Hypothalamus (tissue), 51 donors: ENCODE measurements at places on chromosomes 6 and 20.

DNA sequence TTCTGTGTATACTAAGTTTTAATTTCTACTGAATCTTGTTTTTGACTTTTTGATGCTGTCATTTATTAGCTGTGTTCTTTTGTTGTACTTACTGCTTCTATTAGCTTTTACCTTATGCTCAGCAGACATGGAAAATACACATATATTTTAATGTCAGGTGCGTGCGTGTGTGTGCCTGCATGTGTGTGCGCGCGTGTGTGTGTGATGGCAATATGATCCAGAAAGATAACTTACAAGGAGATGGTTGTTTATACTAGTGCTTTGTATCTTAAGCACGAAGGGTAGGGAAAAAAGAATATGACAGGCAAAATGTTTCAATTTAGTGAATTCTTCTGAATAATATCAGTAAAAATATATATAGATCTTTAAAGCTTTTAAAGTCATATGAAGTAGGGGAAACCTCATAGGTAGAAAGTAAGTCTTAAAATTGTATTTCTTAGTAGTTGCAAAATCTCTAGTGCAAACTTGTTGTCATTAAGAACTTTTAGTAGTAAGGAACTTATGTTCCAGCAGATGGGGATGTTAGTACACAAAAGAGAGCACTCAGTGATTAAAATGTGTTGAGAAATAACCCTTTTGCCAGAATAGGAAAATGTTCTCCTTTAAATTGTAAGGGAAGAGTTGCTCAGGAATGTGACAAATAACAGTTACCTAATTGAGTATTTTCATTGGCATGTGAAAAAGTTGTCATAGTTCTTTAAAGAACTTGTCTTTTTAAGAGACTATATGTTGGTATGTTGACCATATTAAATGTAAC lies 13.2 kb downstream of the QKI start:
- no peak for DNase-seq

GRCh38 chr6:11042025-11042749 lies 1.9 kb downstream of the ELOVL2 start:
- no peak for DNase-seq

DNA sequence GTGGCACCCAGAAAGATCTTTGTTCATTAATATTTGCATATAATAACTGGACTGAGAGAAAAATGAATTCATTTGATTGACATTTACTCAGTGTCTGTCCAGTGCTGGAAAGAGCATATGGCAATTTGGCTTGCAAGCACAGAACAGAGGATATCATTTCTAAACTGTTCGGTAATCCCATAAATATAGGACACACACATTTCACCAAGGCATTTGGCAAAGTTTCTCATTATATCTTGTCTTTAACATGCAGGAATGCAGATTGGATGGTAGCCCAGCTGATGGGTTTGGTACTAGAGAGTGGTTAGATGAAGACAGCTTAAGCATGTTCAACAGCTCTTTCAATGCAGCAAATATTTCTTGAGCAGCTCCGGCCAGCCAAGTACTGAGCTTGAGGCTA lies 259.2 kb downstream of the PRKN start:
- no peak for DNase-seq

DNA sequence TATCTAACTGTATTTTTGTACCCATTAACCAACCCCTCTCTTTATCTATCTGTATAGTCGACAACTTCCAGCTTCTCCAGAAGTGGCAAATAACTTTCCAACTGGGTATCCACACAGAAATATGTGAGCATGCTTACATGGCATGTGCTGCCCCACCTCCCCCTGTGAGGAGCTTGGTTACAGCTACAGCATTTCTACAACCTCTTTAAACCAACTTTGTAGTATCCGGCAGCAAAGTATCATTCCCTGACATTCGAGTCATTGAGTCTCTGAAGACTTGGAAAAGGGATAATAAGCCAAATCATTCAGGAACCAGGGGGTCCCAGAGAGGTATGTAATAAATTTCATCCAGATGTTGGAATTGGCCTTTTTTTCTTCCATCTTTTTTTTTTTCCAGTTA lies 48.2 kb upstream of the ASIP start:
- DNase-seq: no peak

- no peak for DNase-seq
Measured at GRCh38 chr6:11618533-11618932, 81.0 kb downstream of the TMEM170B start.

DNA sequence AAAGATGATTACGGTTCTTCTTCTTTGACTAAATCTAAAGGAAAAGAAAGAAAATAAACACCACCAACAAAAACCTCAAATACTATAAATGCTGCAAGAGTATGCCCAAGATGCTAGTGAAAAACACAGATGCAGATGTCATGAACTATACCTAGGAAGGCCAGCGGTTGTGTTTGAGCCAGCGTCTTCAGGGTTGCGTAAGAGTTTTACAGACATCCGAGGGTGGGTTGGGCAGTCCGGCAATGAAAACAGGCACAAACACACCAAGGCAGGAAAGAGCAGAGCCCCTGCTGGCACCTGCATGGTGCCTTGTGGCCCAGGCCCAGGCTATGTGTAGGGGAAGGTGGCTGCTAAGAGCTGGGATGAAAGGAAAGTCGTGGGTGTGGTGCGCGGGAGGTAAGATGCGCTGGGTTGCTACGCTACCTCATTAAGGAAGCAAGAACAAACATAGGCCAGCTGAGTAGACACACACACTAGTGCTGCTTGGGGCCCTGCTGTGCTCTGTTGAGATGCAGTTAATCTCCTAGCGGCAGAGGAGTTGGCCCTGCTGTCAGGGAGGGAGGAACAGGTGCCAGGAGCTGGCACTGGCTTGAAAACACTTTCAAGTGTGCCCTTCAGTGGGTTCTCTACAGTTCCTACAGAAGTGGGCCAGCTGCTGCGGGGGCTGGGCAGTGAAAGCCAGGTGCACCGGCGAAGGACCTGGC lies 170.2 kb upstream of the PLN start:
- DNase-seq: no peak

DNA sequence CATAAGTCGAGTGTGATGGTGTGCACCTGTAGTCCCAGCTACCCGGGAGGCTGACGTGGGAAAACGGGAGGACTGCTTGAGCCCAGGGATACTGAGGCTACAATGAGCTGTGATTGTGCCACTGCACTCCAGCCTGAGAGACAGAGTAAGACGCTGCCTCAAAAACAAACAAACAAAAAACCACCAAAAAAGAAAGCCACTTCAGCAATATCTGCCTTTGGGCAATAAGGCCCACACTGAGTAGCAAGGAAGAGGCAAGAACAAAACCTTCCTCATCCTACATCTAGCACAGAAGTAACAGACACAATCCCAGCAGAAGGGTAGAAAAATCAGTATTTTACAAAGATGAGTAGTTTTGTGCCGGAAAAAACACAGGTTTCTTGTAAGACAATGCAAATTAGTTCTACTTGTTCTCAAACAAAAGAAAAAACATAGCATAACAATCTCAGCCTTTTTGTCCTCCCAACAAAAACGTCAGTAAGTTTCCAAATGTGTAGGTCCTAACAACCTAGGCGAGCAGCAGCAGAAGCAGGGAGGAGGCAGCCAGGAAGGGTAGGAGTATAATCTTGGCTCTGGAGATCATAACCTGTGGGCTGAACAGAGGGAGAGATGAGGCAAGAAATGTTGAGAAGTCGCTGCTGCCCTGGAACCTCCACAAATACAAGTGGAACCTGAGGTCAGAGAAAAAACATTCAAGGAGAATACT lies 5.7 kb downstream of the PPP1R10 start:
- no peak for DNase-seq

GRCh38 chr20:19768325-19768842 lies 10.3 kb downstream of the RIN2 start:
- no peak for DNase-seq

GRCh38 chr6:56102216-56102615 lies 145.2 kb downstream of the COL21A1 start:
- no peak for DNase-seq

GRCh38 chr6:5657684-5658430 lies 348.9 kb downstream of the NRN1 start:
- DNase-seq: no peak

DNA sequence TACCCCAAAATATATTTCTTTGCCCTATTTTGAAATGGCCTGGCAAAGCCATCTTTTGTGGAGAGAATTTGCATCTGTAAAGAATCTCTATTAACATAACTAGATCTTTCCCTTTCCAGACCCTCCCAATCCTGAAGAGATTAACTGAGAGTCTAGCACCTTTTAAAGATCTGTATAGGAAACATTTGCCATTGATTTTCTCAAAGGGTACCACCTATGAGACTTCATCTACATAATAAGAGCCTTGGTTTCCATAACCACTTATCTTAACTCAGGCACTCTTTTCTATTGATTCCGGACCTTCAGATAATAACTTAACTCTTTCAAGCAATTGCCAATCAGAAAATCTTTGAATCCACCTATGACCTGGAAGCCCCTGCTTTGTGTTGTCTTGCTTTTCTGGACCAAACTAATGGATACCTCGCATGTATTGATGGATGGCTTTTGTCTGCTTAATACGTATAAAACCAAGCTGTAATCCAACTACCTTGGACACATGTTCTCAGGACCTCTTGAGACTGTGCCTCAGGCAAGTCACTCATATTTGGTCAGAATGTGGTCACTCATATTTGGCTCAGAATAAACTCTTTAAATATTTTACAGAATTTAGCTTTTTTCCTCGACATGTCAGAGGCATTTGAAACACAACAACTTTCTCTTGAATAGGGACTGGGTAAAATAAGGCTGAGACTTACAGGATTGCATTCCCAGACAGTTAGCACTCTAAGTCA lies 31.4 kb downstream of the SLC22A2 start:
- no peak for DNase-seq

- no peak for DNase-seq
Measured at GRCh38 chr6:129448965-129449364, 261.0 kb downstream of the ARHGAP18 start.

DNA sequence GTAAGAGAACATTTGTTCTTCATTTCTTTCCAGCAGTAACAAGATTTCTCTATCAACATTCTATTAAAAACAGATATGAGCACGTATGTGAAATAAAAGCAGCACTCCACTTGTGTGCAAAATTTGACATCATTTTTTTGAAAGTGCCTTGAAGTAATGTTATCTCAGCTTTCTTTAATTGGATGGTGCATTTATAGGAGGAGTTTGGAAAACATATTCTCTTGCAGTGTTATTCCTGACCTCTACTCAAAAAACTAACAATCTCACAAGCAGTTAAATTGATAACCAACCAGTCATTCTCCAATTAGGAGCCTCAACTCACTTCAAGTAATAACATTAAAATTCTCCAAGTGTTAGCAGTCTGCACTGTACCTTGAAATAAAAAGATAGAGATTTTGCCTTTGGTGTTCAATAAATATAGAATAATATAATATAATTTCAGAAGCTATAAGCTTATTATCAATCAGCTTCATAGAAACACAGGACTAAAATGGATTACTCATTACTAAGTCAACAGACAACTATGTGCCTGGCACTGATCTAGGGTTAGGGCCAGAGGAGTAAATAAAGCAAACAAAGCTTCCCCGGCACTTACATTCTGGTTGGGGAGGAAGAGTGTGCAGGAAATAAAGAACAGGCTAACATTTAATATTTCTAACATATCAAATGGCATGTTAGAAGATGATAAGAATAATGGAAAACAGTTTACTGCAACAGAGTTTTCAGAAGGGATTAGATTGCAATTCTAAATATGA lies 149.0 kb upstream of the SGK1 start:
- DNase-seq: no peak

GRCh38 chr6:160137130-160137988 lies 15.7 kb downstream of the SLC22A1 start:
- DNase-seq: no peak

- no peak for DNase-seq
Measured at GRCh38 chr20:34638039-34638292, 38.9 kb downstream of the PIGU start.

DNA sequence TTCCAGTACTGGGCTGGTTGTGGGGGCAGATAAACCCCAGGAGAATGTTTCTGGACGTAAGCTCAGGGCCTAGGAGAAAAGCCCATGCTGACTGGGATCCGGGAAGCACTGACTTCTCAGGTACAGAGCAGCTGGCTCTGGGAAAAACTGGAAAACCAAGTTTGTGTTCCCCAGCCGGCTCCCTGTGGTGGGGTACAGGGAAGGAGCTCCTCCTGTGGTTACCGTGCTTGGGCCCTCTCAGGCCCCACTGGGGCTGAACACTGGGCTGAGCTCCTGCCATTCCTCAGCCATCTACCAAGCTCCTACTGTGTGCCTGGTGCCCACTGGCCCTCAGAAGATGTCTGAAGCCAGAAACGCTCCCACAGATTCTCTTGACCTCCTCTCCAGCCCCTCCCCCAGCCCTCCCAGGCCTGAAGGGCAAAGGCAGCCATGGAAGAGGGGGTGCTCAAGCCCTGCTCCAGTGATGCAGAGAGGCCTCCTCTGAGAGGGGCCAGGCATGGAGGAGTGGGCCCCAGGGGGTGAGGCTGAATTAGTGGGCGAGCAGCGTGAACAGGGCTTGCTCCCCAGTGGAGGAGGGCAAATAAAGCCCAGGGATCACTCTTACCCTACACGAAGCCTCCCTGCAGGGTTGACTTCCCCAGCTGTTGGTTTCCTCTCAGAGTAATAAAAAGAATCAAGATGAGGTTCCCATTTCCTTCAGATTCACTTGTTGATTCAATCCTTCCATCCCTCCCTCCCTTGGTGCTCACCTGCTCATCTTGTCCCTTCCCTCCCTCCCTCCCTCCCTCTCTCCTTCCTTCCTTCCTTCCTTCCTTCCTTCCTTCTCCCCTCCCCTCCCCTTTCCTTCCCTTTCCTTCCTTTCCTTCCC lies 100.0 kb downstream of the VEGFA start:
- no peak for DNase-seq

DNA sequence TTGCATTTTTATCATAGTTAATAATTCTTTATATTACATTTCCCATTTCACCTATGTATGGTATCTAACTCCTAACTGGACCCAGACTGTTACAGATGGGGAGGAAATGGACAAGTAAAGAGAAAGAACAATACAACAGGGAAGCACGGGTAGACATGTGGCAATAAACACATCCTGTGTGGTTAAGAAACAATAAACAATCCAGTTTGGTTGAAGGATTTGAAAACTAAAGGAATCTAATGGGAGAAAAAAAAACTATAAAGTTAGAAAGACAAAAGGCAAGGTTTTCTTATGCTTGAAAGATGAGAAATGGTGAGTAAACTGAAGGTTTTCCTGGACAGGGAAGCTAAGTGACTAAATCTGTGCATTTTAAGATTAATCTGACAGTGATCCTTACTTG lies 34.9 kb upstream of the ALDH8A1 start:
- no peak for DNase-seq

GRCh38 chr6:107416145-107416544 lies 43.2 kb downstream of the PDSS2 start:
- no peak for DNase-seq

- DNase-seq: no peak
Measured at GRCh38 chr6:84908304-84908904, 144.0 kb upstream of the TBX18 start.

DNA sequence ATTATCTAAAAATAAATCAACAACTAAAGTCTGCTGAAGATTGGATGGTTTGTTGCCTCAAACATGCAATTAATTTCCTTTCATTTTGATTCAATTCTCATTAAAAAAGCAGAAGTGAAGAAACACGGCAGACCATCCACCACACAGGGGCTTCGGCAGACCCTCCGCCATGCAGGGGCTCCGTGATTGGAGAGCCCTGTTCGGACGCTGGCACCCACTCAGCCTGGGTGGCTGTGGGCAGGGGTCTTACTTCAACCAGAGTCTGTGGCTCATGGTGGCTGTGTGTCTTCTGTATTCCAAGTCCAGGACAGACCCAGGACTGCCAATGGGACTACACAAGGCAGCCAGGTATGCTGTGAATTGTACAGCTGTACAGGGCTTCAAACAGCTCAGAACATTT lies 86.9 kb upstream of the FRMD1 start:
- no peak for DNase-seq
